ENCODE measurements at places on chromosomes 7 and 10. TPM values are rescaled to one million over a fixed set of nuclear protein-coding genes. Genes with fewer than 3 reads are reported as not detected.

ANKRD22 gene
- total RNA-seq, result 0.48 TPM

EGFR gene
- 0.16 TPM for total RNA-seq

RBP3 gene
- not detected for total RNA-seq

EIF4H gene
- total RNA-seq, result 320 TPM

PTF1A gene
- not detected for total RNA-seq

LRRTM3 gene
- not detected for total RNA-seq

ZNF503 gene
- total RNA-seq, result 0.85 TPM

CRPPA gene
- total RNA-seq, result not detected

LMOD2 gene
- total RNA-seq, result not detected

GRCh38 chr7:121058975-121059374, 70.5 kb downstream of the CPED1 start:
- H3K4me1 ChIP-seq, result no peaks in the 10 kb centered on the region
- H3K4me3 ChIP-seq, result no peak overlapping the region
- H3K36me3 ChIP-seq, result no peaks in the 10 kb centered on the region
- H3K27me3 ChIP-seq, result no peaks in the 10 kb centered on the region

DNA sequence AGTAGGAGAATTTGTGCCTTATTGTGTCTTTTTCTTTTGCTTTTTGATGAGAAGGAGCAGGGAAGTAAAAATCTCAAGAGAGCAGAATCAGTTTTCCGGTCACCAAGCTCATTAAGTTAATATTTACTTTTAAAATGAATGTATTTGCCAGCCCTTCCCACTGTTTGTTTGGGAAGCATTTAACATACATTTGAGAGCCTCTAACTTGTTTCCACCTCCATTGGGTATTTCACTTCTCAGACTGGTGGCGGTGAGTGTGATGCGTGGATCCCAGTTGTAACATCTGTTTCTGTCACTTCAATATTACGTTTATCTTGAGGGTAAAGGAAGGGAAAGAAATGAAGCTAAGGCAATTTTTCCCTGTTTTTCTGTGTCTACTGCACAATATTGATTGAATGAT, 22.8 kb downstream of the CDK14 start:
- H3K36me3 ChIP-seq, result no peaks in the 10 kb centered on the region
- no peak for DNase-seq
- no peak overlapping the region for H3K27ac ChIP-seq
- H3K27me3 ChIP-seq, result no peaks in the 10 kb centered on the region

DNA sequence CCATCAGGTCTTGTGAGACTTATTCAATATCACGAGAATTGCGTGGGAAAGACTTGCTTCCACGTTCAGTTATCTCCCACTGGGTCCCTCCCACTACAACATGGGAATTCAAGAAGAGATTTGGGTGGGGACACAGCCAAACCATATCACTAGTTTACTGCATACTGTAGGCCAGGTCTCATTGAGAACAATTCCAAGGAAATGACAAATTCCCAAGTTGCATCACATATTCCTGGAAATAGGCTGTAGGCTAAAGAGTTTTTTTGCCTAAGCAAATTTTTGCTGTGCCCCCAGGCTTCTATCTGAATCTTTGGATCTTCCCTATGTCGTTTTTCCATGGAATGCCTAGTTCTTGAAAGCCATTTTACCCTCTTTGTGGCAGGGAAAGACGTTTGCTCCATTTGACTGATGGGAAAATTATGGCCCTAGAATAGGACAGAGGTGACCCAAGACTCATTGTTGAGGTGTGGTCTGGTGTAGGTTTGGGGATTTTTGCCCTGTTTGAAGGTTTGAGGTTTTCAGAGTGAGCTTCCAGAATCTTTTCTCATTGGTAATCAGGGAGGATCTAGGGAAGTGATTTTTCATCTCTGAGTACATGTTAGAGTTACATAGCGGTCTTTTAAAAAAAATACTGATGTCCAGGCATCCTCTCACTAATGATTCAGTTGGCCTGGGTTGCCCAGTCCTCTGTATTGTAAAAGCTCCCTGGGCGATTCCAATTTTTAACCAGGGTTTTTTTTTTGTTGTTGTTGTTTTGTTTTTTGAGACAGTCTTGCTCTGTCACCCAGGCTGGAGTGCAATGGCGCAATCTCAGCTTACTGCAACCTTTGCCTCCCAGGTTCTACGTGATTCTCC, 44.4 kb downstream of the TACR2 start:
- H3K4me3 ChIP-seq, result no peak overlapping the region
- peaks cover 26% of the 10 kb centered on the region for H3K36me3 ChIP-seq

DNA sequence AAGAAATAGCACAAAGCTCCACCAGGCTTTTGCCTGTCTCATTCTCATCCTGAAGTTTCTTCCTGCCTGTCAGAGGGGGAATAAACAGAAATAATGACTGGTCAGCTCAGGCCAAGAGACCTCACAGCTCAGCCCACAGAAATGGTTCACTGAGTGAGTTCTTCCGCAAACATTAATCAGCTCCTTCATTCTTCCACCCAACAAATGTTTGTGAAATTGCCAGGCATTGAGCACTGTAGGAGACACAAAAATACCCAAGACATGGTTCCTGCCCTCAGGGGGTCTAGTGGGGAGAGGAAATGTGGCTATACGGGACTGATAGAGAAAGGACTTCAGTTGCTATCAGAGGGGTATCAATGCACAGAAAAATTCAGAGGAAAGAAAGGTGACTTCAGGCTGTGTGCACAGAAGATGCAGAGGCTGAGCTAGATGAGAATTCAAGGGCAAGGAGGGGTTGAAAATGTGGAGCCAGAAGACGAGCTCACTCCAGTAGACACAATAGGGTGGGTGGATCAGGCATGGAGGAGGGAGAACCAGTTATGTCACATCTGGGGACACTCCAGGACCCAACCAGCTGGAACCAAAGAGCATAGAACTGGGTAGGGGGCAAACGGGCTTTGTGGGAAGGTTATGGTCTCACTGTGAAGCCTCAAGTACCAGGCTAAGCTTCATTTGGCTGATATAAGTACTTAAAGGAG, 20.9 kb downstream of the MYOF start:
- DNase-seq, result no peak
- no peaks in the 10 kb centered on the region for H3K27me3 ChIP-seq
- H3K36me3 ChIP-seq, result no peaks in the 10 kb centered on the region
- H3K27ac ChIP-seq, result no peak overlapping the region
- H3K4me1 ChIP-seq, result no peaks in the 10 kb centered on the region

GRCh38 chr10:13206546-13207443, 27.4 kb downstream of the UCMA start:
- H3K27ac ChIP-seq, result no peak overlapping the region
- no peak for DNase-seq
- peaks cover 9% of the 10 kb centered on the region for H3K36me3 ChIP-seq
- no peaks in the 10 kb centered on the region for H3K4me1 ChIP-seq
- H3K4me3 ChIP-seq, result no peak overlapping the region

GRCh38 chr10:12418725-12419261, 69.4 kb downstream of the CAMK1D start:
- H3K27me3 ChIP-seq, result no peaks in the 10 kb centered on the region
- no peak overlapping the region for H3K27ac ChIP-seq
- peaks cover 6% of the 10 kb centered on the region for H3K4me1 ChIP-seq
- no peak overlapping the region for H3K4me3 ChIP-seq
- H3K36me3 ChIP-seq, result no peaks in the 10 kb centered on the region

DNA sequence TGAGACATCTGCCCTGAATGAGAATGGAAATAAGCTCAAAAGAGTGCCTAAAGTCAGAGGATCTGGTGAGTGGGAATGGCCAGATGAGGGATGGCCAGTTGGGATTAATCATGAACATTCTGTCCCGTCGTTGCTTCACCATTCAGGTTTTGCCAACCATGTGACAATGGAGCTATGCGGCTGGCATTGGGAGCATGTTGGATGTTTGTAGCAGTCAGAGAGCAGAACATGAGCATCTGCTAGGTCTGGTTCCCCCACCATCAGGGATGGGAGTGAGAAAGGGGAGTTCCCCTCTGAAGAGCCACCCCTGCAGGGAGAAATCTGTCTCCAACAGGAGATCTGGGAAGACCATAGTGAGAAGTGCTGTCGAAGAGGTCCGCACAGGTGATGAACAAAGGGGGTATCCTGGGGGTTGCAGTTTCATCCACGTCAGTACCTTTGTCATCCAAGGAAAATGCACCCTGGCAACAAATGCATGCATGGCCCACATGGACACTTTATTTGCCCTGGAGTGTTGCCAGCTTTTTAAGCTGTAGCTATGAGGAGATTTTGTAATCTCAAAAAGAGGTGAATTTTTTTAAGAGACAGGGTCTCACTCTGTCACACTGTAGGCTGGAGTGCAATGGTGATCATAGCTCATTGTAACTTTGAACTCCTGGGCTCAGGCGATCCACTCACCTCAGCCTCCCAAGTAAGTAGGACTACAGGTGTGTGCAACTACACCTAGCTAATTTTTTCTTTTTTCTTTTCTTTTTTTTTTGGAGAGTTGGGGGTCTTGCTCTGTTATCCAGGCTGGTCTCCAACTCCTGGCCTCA, 190.2 kb downstream of the CAMK1D start:
- no peaks in the 10 kb centered on the region for H3K27me3 ChIP-seq
- no peak for DNase-seq
- H3K36me3 ChIP-seq, result no peaks in the 10 kb centered on the region

- H3K4me3 ChIP-seq, result no peak overlapping the region
- no peak for DNase-seq
- H3K4me1 ChIP-seq, result peaks cover 7% of the 10 kb centered on the region
- no peaks in the 10 kb centered on the region for H3K36me3 ChIP-seq
- H3K27me3 ChIP-seq, result peaks cover 13% of the 10 kb centered on the region
These were observed 5.1 kb upstream of the EMX2 start for GRCh38 chr10:117537436-117537903.

- H3K4me3 ChIP-seq, result no peak overlapping the region
- no peaks in the 10 kb centered on the region for H3K36me3 ChIP-seq
- H3K27ac ChIP-seq, result no peak overlapping the region
These were observed 6.5 kb downstream of the AHR start for GRCh38 chr7:17304926-17305325.

- H3K36me3 ChIP-seq, result no peaks in the 10 kb centered on the region
- no peaks in the 10 kb centered on the region for H3K4me1 ChIP-seq
- H3K27me3 ChIP-seq, result no peaks in the 10 kb centered on the region
- DNase-seq, result no peak
- H3K27ac ChIP-seq, result no peak overlapping the region
These were observed 134.8 kb downstream of the TMEM26 start for GRCh38 chr10:61318429-61318828.

DNA sequence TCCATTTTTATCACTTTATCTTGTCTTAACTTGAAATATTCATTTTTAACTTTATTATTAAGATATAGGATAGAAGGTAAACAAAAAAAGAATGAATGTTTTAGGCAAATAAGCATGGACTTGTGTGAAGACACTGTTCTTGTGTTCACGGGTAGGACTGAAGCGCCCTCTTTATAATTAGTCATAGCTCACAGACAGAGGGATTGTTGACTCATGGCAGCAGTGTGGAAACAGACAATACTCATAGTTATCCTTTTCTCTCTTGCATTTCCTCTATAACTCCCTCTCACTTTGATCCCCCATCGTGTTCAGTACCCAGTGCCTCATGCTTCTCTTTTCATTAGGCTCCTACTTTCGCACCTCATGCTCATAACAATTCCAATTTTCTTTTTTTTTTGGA, 731.8 kb downstream of the PHTF2 start:
- no peak overlapping the region for H3K27ac ChIP-seq
- H3K36me3 ChIP-seq, result no peaks in the 10 kb centered on the region
- no peaks in the 10 kb centered on the region for H3K4me1 ChIP-seq

GRCh38 chr7:131302876-131303707, 24.6 kb upstream of the MKLN1 start:
- no peaks in the 10 kb centered on the region for H3K4me1 ChIP-seq
- H3K27me3 ChIP-seq, result no peaks in the 10 kb centered on the region
- no peak overlapping the region for H3K4me3 ChIP-seq

DNA sequence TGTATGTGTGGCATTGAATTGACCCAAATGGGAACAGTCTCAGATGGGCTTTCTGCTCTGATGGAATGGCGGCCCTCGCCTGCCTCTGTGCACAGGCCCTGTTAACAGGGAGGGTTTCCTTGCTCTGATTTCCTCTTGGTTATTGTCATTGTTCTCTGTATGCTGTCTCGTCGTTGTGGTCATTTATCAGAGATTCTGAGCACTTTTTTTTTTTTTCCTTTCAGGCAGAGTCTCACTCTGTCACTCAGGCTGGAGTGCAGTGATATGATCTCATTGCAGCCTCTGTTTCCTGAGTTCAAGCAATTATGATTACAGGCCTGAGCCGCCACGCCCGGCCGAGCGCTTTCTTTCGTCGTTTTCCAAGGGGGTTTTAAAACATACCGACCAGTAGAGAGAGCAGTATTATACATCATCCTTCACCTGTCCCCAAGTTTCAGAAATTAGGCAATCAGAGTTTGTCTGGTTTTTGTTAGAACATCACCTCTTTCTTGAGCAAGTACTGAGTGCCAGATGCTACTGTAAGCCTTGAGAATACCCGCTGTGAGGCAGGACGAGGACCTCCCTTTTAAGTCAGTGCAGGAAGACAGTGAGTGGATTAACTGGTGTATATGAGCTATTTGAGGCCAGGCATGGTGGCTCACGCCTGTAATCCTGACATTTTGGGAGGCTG, 6.5 kb downstream of the CHST12 start:
- H3K36me3 ChIP-seq, result no peaks in the 10 kb centered on the region
- no peak overlapping the region for H3K27ac ChIP-seq
- H3K27me3 ChIP-seq, result no peaks in the 10 kb centered on the region
- no peak overlapping the region for H3K4me3 ChIP-seq
- DNase-seq, result no peak
- peaks cover 38% of the 10 kb centered on the region for H3K4me1 ChIP-seq

GRCh38 chr7:81924494-81924893, 154.6 kb upstream of the HGF start:
- no peak overlapping the region for H3K4me3 ChIP-seq
- H3K27me3 ChIP-seq, result no peaks in the 10 kb centered on the region
- H3K27ac ChIP-seq, result no peak overlapping the region
- H3K4me1 ChIP-seq, result peaks cover 14% of the 10 kb centered on the region

GRCh38 chr10:102402512-102402896, 7.0 kb downstream of the NFKB2 start:
- H3K4me1 ChIP-seq, result peaks cover 10% of the 10 kb centered on the region
- DNase-seq, result no peak
- H3K4me3 ChIP-seq, result no peak overlapping the region
- no peaks in the 10 kb centered on the region for H3K27me3 ChIP-seq
- no peak overlapping the region for H3K27ac ChIP-seq

DNA sequence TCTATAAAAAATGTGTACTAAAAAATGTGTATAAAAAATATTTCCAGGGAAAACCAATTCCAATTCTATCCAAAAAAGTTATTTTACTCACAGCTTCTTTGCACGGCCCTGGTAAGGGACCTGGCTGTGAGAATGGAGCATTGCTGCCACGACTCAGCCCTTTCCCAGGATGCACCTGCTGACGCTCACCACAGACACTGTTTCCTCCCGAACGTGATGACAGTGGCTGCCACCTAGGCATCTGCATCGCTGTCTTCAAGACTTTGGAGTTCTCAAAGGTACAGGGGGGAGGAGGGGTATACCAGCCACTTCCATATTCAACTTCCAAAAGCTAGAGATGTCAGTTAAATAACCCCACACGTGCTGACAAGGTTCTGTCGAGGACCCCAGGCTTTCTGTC, 23.9 kb upstream of the PTPRN2 start:
- H3K4me3 ChIP-seq, result no peak overlapping the region
- H3K4me1 ChIP-seq, result peaks cover 15% of the 10 kb centered on the region
- no peak overlapping the region for H3K27ac ChIP-seq
